ENCODE measurements at places on chromosomes 5 and 9. TPM values are rescaled to one million over a fixed set of nuclear protein-coding genes. Genes with fewer than 3 reads are reported as not detected.

- no peak overlapping the region for H3K4me3 ChIP-seq
- H3K4me1 ChIP-seq, result no peaks in the 10 kb centered on the region
- no peaks in the 10 kb centered on the region for H3K36me3 ChIP-seq
- no peak for DNase-seq
- peaks cover 5% of the 10 kb centered on the region for H3K27me3 ChIP-seq
- no peak overlapping the region for H3K27ac ChIP-seq
Observed at GRCh38 chr5:52886206-52886605, 98.5 kb downstream of the ITGA1 start.

GRCh38 chr9:84744195-84744594 lies 74.7 kb downstream of the NTRK2 start:
- no peak for DNase-seq
- no peak overlapping the region for H3K27ac ChIP-seq
- H3K4me3 ChIP-seq, result no peak overlapping the region

- H3K27ac ChIP-seq, result no peak overlapping the region
- H3K36me3 ChIP-seq, result no peaks in the 10 kb centered on the region
- no peak overlapping the region for H3K4me3 ChIP-seq
- no peaks in the 10 kb centered on the region for H3K4me1 ChIP-seq
- no peak for DNase-seq
- H3K27me3 ChIP-seq, result no peaks in the 10 kb centered on the region
Observed at GRCh38 chr5:60010328-60010727, 116.8 kb upstream of the PDE4D start.

SPATA31A1 gene
- not detected for polyA plus RNA-seq

Measured in immature natural killer cell (primary cell).